Osteoblast (primary cell): ENCODE measurements at places on chromosomes 3 and 15. TPM values are rescaled to one million over a fixed set of nuclear protein-coding genes. Genes with fewer than 3 reads are reported as not detected.
A peak's percentile ranks its signal among the peaks of the same experiment; 100 is the strongest.

DNA sequence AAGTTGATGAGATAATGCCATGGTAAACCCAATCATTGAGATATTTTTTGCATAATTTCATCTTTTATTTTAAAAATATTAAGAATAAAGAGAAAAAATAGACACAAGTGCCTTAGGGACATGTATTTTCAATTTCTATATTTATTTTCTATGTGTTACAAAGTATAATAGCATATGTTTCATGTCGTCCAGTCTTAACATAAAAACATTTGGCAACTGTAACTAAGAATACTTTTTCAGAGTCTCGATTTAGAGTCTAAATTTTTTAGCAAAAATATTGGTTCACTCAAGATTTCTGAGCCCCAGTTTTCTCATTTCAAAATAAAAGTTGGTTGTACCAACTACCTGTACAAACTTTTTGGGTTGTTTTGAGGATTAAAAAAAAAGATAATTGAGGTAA lies 511.4 kb upstream of the ZNF385D start:
- H3K27ac ChIP-seq: no peak overlapping the region
- no peak for DNase-seq
- H3K4me3 ChIP-seq: no peak overlapping the region

DNA sequence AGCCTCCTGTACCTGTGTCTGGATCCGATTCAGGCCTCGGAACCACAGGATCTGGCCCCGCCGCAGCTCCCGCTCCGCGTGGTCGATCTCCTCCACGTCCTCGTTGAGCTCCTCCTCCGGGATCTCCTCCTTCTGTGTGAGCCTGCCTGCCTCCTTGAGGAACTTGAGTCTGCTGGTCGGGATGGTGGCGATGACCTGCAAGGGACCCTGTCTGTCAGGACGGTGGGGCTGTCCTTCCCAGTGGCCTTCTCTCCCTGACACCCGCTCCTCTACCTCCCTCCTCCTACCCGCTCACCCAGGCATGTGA lies 17.2 kb upstream of the SEC13 start:
- H3K27me3 ChIP-seq: peaks cover 6% of the 10 kb centered on the region
- peak; percentile 37 for DNase-seq
- no peaks in the 10 kb centered on the region for H3K36me3 ChIP-seq
- H3K4me1 ChIP-seq: no peaks in the 10 kb centered on the region
- no peak overlapping the region for H3K4me3 ChIP-seq

DNA sequence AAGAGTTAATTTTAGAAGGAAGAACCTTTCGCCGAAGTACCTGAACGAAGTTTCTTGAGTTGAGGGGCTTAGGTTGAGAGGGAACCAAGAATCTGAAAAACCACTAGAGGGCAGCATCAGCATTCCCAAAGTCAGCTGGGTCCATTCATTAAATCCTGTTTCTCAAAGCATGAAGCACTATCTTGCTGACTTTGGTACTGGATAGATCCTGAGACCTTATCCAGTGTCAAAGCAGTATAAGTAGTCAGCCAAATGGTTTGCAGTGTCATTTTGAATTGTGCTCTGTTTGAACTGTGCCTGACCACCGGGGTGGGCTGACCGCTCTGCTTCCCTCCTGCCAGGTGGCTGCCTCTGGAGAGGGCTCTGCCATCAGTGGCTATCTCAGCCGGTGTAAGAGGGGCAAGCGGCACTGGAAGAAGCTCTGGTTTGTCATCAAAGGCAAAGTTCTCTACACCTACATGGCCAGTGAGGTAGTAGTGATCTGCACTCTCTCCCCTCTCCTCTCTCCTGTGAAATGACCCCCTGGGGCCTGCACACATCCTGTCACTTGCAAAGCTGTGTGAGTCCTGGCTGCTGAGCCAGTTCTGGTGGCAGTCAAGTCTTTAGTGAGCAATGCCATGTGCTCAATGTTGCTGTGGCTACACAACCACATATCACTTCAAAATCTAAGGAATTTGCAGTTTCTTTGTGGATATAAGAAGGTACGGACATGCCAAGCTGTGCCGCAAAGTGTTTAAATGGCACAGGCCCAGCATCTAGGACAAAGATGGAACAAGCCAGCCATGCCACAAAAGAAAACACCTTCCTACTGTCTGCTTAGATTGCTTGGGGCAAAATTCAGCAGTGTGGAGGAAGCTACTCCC lies 21.4 kb upstream of the NR2C2 start:
- H3K4me3 ChIP-seq: no peak overlapping the region
- H3K27ac ChIP-seq: no peak overlapping the region
- H3K4me1 ChIP-seq: no peaks in the 10 kb centered on the region
- no peaks in the 10 kb centered on the region for H3K36me3 ChIP-seq
- DNase-seq: peak; percentile 83
- no peaks in the 10 kb centered on the region for H3K27me3 ChIP-seq

DNA sequence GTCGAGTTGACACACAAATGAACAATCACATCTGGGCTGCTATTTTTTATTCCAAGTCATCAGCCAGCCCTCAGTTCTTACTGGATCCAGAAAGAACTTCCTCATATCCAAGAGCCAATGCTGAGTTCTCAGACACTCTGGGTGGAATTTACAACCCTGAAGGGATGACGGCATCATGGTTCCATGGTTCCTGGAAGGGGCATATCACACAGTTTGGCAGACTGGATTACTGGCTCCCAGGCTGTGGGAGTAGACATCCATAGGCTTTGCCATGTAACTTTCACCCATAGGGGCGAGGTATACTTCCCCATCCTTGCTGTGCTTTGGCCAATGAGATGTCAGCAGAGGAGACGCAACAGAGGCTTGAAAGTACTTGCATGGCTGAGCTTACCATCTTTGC lies 26.9 kb upstream of the KBTBD12 start:
- peaks cover 2% of the 10 kb centered on the region for H3K4me1 ChIP-seq
- no peak overlapping the region for H3K4me3 ChIP-seq

GRCh38 chr15:39312984-39313383 lies 267.9 kb upstream of the THBS1 start:
- no peak for DNase-seq
- H3K27me3 ChIP-seq: no peaks in the 10 kb centered on the region
- no peak overlapping the region for H3K27ac ChIP-seq
- no peaks in the 10 kb centered on the region for H3K36me3 ChIP-seq
- H3K4me1 ChIP-seq: peaks cover 5% of the 10 kb centered on the region
- no peak overlapping the region for H3K4me3 ChIP-seq

DNA sequence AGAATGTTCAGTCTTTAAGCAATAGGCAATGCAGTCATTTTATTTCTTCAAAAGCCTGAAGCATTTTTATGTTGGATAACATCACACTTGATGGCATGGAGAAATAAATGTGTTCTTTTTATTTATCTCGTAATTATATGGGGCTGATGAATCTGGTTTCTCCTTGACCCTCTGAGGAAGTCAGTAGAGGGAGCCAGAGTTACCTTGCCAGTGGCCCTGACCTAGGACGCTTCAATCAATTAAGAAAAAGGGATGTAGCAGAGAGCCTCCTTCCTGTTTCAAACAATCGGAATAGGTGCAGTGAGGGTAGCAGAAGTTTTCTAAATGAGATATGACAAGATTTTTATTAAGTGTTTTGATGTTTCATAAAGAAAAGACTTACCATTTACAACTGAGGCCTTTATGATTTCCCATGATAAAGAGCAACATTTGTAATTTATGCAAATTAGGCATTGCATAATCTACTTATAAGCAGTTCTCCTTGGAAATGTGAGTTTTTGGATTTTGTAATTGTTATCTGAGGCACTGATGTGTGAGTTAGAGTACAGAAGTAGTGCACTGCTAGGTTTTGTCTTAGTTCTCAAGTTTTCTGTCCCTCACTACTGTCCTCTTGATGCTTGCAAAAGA lies 129.1 kb downstream of the RAP2B start:
- no peak for DNase-seq
- H3K4me3 ChIP-seq: no peak overlapping the region
- H3K36me3 ChIP-seq: no peaks in the 10 kb centered on the region
- peaks cover 19% of the 10 kb centered on the region for H3K4me1 ChIP-seq

DNA sequence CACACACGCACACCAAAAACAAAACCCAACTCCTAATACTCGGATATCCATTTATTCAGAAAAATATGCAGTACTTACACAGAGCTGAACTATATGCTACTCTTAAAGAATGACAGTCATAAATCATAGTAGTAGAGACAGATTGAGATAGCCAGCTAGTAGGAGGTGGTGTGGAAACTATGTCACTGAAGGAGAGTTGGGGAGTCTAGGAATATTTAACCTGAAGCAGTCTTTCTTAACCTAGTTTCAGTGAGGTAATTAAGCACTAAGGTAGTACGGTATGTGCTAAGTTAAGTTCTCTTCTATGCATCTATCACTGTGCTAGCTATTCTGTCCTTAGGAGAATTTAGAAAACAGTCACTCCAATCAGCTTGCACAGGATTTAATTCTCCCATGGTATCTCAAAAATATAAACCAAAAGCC lies 54.2 kb downstream of the ANKRD28 start:
- no peak overlapping the region for H3K4me3 ChIP-seq
- DNase-seq: no peak
- no peak overlapping the region for H3K27ac ChIP-seq
- H3K4me1 ChIP-seq: no peaks in the 10 kb centered on the region

DNA sequence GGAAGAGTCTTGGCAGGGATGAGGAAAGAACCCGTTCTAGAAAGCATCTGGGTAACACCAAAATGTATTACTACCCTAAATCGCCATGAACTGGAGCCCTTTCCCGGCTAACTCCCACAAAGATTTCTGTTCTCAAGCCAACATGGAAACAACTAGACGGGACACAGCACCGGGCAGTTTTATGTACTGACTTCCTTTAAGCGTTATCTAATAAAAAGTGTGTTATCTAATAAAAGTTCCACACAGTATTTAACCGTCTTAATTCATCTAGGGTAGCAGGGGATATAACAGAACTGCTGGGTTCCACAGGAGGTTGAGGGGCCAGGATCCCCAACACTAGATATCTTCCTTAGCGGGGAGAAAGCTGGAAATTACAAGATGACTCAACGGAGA lies 347 bp upstream of the C3orf62 start:
- no peak for DNase-seq
- H3K36me3 ChIP-seq: peaks cover 16% of the 10 kb centered on the region
- peaks cover 25% of the 10 kb centered on the region for H3K4me1 ChIP-seq
- peak overlapping the region; percentile 81 for H3K27ac ChIP-seq

GRCh38 chr15:70220490-70221096 lies 122.9 kb upstream of the TLE3 start:
- H3K4me3 ChIP-seq: no peak overlapping the region
- H3K36me3 ChIP-seq: no peaks in the 10 kb centered on the region
- DNase-seq: no peak
- no peaks in the 10 kb centered on the region for H3K4me1 ChIP-seq

Gene CALML4
- total RNA-seq: 1.2 and 2.2 TPM in 2 replicates

Gene BTLA
- 0.36 and 1.8 TPM in 2 replicates for total RNA-seq

Gene HHATL
- not detected in 2 replicates for total RNA-seq

Gene LRTM1
- not detected in 2 replicates for total RNA-seq

Gene CPLX3
- total RNA-seq: not detected in 2 replicates

Gene TGM4
- total RNA-seq: not detected in 2 replicates

Gene CX3CR1
- total RNA-seq: under 0.01 TPM in 2 replicates

Gene ABHD5
- 37.6 and 45.1 TPM in 2 replicates for total RNA-seq

Gene ROPN1
- total RNA-seq: not detected in 2 replicates

Gene RGMA
- 2.5 and 3.2 TPM in 2 replicates for total RNA-seq

Gene PCSK6
- total RNA-seq: 0.29 and 0.72 TPM in 2 replicates

Gene SKIL
- total RNA-seq: 68.4 and 69.8 TPM in 2 replicates
